NCI-H524 (cell line): ENCODE measurements at places on chromosomes 1 and 21.

DNA sequence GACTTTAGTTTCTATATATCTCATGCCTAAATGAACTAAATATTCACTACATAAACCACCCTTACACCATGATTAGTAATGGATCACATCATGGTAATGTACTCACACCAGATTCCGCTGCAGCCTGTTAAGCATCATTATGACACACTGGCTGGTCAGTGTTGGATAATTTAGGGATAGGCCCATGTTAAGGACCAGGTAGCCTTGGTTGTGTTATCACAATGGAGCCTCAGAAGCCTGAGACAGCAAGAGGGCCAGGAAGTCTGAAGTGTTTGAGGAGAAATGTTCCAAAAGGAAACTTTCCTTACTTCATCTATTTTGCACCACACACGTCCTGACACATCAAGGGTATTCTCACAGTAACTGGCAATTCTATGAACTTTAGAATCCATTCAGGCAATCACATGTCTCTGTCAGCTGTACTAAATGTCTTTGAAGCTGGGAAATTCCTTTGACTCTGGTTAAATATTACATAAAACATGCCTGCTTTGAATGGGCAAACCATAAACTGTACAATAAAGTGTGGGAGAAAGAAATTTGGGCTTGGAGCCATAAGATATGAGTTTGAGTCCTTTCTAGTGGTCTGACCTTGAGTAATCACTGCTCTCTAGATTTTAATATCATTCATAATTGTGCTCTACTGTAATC, 105.3 kb upstream of the DPT start:
- no peak for DNase-seq

- DNase-seq: no peak
Measured at GRCh38 chr1:54716299-54717047, 812 bp downstream of the TTC4 start.

- peak; percentile 85 for DNase-seq
Measured at GRCh38 chr1:232059726-232060374, 433.3 kb downstream of the DISC1 start.

DNA sequence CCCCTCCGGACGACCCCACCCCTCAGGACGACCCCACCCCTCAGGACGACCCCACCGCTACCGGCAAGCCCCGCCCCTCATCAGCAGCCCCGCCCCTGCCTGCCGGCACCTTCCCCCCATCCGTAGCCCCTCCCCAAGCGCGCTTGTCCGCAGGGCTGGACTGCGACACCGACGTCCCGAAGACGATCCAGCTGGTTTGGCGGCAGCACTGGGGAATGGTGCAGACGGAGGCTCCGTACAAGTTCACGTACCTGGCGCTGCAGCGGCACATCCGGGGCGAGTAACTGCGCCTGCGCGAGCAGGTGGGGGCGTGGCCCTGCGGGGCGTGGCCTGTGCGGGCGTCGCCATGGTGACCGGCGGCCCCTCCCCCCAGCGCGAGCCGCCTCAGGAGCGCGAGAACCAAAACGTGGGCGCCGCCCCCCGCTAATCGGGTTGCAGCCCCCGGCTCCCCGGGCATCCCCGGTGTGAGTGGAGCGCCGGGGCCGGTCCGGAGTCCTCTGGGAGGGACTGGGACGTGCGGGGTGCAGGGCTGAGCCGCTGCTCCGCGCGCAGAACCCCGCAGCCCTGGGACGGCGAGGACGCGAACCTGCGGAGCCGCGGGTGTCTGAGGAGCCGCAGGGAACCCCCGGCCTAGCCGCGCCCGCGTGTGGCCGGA, 4.9 kb downstream of the RNF223 start:
- no peak for DNase-seq

- DNase-seq: peak; percentile 52
Measured at GRCh38 chr1:236685917-236686814, at the start of gene ACTN2. Gene ACTN2, plus strand, starts transcription at chr1:236686499. Its CDS starts 175 bp downstream, at chr1:236686674.

- peak; percentile 77 for DNase-seq
Measured at GRCh38 chr1:214234635-214235025, 46.3 kb upstream of the SMYD2 start.

GRCh38 chr1:207798847-207799246, 47.0 kb downstream of the CD46 start:
- no peak for DNase-seq

- DNase-seq: no peak
Measured at GRCh38 chr1:40627987-40628902, 37.2 kb downstream of the RIMS3 start.

- DNase-seq: no peak
Measured at GRCh38 chr1:14875524-14876509, 277.3 kb downstream of the KAZN start.

- DNase-seq: no peak
Measured at GRCh38 chr1:214518361-214518760, 33.0 kb downstream of the PTPN14 start.

GRCh38 chr21:45225741-45226327, 61.9 kb downstream of the POFUT2 start:
- no peak for DNase-seq

DNA sequence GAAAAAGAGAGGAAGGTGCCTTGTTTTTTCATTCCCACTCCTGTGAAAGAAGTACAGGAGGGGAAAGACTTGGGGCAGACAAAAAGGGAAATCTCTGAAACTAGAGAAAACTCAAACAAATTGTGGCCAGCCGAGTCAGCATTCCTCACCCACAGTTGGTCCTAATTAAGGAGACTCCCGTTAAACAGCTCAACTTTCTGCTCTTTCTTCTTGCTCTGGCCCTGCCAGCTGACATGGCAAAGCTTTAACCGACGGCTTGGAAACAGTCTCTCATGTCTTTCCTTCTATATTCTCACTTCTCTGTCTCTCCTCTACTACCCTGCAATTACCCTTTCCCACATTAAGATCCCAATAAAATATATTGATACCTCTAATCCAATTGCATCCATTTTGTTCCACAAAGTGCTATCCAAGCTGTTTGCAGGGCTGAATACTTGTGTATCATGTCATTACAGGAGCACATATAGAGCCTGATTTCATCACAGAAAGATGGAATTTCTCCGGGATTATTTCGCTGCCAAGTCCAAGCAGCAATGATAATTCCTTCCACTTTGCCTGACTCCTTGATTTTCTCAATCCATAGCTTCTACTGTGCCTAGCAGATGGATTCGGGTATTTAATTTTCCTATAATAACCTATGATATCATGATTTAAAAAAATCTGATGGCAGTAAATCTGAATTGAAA, 65.4 kb upstream of the IPO9 start:
- DNase-seq: no peak

GRCh38 chr1:98030976-98031375, 110.1 kb upstream of the DPYD start:
- no peak for DNase-seq

DNA sequence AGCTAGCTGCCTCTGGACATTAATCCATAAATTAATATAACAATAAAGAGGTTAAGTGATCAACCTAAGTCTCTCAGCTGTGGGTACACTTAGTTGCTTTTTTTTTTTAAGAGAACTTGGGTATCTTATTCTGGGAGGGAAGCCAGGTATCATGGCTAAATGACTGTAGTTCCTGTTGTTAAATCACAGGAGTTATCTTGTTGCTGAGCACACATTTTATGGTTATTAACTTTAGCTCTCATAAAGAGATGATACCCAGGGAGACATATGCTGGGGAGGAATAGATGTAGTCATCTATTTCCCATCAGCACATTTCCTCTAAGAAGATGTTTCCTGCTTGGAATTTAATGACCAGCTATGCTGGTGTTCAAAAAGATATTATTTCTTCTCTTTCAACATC, 227.8 kb downstream of the PTGER3 start:
- no peak for DNase-seq

DNA sequence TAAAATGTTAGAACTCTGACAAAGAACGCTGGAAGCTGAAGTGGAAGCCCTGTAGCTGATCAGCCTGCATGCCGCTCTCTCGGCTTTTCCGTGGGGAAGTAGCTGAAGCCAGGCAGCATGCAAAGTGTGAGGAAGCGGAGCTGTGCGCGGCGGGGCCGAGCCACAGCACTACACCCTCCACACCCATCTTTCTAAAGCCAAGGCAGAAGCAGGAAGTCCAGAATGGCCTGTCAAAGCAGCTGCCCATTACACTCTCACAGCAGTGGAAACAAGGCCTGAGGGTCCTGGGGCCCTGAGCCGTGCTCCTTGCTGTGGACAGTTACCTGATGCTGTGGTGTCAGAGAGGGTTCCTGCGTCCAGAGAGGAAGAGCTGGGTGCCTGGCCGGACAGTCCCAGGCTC, 69.6 kb downstream of the UBR4 start:
- DNase-seq: no peak

DNA sequence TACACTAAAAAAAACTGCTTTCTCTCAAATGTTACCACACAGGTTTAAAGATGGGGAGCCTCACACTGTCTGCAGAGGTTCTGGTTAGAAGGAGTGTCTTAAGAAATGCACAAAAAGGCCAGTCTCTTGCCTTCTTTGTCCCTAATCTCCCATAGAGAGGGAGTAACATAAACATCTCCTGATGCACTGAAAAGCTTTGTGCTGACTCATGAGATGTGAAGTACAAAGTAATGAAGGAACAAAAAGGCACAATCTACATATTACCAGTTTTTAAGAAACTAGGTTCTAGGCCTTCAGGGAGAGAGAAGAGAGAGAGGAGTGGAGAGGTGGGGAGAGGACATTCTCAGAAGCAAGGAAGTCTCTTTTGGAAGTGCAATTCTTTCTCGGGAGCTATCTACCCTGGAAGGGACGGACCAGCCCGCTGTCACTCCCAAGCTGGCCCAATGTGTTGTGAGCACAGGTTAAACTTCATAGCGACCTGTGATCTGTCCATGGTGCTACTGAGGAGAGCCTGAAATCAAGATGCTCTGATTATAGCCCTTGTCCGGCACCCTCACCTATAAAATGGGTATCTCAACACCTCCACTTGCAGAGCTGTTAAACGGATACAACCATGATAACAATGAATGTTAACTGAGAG, 458.1 kb downstream of the DISC1 start:
- no peak for DNase-seq

DNA sequence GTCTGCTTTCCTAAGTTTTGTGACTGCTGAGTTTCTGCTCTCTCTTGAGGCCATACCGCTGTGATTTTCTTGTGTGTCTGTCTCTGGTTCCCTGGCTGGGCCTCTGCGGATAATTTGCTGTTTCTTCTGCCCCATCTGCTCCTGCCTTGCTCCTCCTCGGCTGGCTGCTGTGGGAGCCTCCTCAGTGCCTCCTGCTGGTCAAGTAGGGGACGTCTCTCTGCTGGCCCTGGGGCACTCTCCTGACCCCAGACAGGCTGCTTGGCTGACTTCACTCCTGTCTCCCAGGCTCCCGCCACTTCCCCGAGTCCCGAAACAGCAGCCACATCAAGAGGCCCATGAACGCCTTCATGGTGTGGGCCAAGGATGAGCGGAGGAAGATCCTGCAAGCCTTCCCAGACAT, 28.5 kb downstream of the ETNK2 start:
- DNase-seq: no peak

DNA sequence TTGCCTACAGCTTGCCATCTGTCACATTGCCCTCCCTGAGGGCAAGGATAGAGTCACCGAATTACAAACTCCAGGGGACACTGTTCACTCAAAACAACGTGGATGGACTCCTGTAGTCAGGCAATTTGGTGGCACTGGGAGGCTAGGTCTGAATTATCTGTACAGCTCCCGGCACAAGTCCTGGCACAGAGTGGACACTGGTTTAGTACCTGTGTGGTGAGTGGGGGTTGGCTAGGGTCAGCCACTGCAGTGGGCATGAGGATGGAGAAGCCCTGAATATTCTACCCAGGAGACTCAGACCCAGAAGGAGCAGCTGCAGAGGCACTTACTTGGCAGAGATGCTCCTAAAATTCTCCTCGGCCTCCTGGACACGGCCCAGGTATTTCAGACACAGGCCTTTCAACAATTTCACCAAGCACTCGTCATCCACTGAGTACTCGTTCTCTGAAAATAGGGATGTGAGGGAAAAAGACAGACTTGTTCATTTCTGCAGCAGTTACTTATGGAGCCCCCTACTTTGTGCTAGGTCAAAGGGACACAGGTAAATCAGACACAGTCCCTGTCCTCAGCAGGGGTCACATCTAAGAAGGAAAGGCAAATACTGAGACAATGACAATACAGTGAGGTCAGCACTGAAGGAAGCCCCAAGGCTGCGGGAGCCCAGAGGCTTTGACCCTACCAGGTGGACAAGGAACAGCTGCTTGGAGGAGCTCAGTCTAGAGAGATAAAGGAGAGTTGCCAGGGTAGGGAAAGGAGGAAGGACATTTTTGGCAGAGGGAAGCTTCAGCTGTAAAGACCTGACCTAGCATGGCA, 40.5 kb downstream of the TTC39A start:
- no peak for DNase-seq

- DNase-seq: no peak
Measured at GRCh38 chr1:98368995-98369394, 292.5 kb upstream of the SNX7 start.

- DNase-seq: no peak
Measured at GRCh38 chr1:169368406-169368769, 393 bp downstream of the BLZF1 start.

DNA sequence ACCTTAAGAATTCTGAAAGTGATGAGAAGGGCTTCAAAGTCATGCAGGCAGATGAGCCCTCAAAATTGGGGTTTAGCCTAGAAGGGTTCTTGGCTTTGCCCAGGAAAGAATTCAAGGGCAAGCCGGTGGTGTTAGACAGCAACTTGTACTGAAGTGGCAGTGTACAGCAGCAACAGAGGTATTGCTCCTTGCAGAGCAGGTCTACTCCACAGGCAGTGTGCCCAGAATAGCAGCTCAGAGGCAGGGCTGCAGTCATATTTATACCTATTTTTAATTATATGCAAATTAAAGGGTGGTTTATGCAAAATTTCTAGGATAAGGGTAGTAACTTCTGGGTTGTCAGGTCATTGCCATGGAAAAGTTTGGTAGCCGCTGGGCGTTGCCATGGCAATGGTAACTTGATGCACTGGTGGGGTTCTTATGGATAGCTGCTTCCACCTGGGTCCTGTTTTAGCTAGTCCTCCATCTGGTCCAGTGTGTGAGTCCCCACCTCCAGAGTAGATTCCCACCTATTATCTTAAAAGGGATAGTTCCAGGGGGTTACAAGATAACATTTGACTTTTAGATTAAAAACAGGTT, 57.9 kb upstream of the CR2 start:
- peak; percentile 8 for DNase-seq

GRCh38 chr21:37536616-37537278, 170.2 kb downstream of the DYRK1A start:
- no peak for DNase-seq

DNA sequence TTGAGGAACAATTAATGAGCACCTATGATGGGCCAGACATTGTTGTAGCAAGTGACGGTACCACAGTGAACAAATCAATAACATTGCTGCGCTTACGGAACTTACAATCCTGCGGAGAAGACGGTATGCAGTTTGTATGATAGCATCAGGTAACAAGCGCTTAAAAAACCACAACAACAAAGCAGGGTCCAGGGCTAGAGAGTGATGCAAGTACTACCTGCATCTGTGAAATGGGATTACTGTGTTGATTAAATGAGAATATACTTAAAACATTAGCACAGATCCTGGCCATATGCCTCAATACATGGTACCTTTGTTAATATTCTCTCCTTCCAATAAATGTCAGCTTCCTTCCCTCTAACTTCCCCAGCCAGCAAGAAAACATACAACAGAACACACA, 110.6 kb upstream of the ADAR start:
- no peak for DNase-seq

DNA sequence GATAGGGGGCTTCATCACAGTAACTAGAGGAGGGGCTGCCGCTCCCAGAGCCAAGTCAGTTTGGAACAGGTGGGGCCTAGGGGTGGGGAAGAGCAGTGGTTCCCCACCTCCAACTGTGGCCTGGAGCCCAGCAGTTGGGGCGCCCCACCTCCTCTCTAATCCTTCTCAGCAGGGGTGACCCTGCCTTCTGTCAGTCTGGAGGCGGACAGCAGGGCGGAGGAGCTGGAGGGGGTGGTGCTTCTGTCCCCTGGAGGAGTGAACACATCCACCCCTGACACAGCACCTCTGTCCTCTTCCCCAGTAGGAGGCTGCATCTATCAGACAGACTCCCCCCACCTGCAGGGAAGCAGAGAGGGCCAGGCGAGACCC, 73.8 kb downstream of the MRPL37 start:
- peak; percentile 91 for DNase-seq
